ENCODE measurements at places on chromosomes 3 and 15.
A peak's percentile ranks its signal among the peaks of the same experiment; 100 is the strongest.

GRCh38 chr3:139586420-139587017, 47.0 kb upstream of the RBP1 start:
- no peak for DNase-seq

DNA sequence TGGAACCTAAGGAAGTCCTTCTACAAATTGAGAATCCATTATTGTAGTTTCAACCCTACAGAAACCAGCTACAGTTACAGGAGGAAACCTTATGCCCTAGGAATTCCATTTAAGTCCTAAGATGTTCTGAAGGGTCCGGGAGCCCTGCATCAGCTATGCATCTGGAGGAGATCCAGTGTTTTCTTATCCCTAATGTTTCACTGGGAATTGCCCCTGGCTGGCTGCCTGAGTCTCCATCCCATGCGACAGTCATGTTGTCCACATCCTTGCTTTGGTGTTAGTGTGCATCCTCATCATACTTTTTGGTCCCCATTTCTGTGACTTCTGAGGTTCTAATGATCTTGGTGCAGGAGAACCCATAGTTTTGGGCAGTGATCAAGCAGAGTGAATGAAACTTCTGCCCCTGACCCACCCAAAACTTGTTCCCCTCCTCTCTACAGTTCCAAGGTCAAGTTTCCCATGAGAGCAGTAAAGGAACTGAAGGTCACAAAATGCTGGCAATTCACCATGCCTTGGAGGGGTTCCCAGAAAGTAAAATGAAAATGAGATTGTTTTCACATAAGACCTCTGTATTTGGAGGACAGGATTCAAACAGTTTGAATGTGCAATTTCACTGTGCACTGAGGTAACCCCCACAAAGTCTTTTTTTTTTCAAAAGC, 121.9 kb upstream of the PHLDB2 start:
- DNase-seq: no peak

- DNase-seq: no peak
These were observed 3.7 kb downstream of the MDFIC2 start for GRCh38 chr3:70308760-70309159.

DNA sequence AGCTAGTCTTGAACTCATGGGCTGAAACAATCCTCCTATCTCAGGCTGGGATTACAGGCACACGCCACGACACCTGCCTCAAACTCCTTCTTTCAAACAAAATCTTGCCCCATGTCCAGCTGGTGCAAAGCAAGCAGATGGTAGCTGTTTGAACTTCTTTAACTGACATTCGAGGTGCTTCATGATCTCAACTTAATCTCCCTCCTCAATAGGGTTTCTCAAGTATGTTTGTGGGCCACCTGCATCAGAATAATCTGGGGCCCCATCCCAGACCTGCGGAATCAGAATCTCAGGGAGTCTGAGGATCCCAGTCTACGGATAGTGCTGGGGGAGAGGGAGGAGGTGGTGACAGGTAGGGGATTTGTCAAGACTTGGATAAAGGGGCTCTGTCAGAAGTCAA, 20.9 kb upstream of the TRH start:
- DNase-seq: no peak

DNA sequence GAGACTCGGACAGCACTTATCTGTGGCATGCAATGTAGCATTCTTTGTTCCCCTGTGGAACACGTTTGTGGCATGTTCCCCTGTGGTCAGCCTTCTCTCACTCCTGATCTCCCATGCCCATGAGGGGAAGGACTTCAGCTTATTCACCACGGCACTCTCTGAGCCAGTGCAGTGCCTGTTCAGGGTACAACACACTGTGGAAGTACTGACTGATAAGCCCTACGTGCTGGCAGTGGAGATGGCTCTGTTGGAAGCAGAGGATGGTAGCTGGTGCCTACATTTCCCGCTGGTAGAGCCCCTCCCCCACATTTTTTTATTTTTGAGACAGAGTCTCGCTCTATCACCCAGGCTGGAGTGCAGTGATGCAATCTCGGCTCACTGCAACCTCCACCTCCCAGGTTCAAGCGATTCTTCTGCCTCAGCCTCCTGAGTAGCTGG, 43.5 kb upstream of the ETV5 start:
- no peak for DNase-seq

DNA sequence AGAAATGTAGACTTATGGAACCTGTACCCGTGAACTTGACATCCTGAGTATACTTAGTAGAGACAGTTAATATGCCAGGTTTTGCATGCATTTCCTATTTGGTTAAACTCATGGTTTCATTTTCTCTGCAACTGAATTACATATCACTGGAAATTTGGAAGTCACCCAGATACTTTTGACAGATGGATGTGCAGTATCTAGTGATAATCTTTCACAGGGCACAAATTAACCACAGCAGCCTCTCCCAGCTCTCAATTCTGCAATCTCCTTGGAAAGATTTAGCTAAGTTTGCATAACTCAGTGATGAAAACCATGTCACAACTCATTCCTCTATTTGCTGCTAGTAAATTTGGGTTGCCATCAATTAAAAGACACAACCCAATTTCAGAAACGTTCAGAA, 162.3 kb upstream of the TPM1 start:
- DNase-seq: no peak

DNA sequence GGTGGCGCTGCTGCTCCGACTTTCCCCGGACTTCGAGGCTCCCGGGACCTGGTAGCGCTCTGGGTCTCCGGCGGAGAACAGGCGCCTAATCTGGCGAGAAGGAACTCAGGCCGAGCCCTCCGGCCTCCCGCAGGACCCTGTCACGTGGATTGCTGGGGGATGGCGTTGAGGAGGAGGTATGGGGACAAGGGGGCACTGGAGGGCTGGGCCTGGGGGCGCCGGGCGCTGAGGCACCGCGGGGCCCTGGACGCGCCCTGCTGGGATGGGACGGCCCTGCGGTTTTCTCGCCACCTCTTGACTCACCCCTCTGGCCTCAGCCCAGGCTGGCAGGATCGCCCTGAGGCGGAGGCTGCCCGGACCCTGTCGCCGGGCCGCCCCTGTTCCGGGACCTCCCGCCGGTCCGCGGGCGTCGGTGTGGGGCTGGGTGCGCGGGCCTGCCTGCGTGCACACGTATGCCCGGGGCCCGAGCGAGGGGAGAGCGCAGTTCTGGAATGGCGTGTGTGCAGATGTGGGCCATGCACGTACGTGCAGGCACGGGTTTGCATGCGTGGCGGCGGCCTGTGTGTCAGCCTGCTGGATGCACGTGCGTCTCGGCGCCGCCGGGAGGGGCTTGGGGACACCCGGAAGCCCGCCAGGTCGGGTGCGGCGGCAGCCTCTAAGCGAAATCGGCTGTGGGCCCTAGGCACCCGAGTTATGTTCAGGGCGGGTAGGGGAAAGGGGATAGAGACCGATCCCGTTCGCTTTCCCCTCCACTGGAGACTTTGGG, 752 bp downstream of the C15orf39 start:
- peak; percentile 64 for DNase-seq

- DNase-seq: no peak
These were observed 462 bp downstream of the EDEM1 start for GRCh38 chr3:5187920-5188418.

DNA sequence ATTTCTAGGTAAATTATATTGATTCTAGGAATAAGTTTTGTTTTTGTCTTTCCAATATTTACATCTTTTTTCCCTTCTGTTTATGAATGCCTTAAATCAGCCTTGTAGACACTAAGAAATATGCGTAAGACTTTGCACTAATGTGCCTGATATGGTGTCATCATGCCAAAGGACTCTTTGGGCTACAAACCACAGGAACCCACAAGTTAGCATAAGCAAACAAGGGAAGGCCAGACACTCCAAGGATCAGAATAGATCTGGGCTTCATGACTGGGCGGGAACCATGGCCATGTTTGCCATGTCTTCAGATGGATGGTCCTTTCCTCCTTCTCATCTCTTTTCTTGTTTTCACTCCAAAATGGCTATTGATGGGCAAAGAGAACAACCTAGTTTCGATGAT, 242.2 kb upstream of the CHRNA7 start:
- no peak for DNase-seq

DNA sequence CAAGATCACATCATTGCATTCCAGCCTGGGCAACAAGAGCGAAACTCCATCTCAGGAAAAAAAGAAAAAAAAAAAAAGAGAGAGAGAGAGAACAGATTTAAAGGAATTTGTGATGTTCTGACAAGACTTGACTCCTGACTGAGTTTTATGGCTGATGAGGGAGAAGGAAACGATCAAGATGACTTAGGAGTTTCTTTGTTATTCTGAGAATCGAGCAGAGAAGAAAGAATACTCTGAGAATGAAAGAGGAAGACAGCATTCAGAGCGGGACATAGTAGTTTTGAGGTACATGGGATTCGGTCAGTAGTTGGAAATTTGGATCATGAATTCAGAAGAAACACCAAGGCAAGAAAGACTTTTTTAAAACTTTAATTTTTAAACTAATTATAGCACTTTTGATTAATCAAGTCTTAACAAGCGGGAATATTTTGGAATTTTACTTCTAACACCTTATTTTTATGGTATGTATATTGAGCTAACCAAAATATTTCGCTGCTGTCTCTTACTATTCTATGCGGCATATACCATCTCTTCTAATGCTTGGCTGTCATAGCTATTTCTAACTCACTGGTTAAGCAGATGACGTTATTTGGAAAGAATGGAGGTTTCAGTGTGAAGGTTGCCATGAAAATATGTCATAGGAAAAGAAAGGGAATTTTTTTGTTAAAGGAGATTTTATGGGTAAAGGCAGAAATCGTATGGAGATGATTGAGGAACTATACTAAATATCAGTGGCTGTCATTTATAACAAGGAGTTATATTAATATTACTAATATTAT, 644.1 kb downstream of the RBMS3 start:
- no peak for DNase-seq

- DNase-seq: no peak
These were observed 35.4 kb downstream of the SV2B start for GRCh38 chr15:91135201-91136130.

GRCh38 chr3:58171126-58171525, 39.6 kb downstream of the DNASE1L3 start:
- DNase-seq: no peak

DNA sequence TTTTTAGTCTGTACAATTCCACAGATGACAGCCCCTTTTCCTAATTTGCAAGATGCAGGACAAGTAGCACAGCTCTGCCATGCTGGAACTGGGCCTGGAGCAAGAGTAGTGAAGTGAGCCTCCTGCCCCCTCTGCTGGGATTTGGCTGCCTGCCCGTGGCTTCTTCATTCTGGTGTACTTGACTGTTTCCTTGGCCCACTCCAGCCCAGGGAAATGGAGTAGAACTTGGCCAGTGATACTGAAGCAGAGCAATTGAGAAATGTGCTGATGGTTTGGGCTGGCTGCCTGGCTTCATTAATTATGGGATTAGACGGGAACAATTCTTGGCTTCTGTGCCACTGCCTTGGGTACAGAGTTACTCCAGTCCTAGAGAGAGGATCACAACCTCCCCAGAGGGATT, 2.8 kb downstream of the GPD1L start:
- DNase-seq: no peak

DNA sequence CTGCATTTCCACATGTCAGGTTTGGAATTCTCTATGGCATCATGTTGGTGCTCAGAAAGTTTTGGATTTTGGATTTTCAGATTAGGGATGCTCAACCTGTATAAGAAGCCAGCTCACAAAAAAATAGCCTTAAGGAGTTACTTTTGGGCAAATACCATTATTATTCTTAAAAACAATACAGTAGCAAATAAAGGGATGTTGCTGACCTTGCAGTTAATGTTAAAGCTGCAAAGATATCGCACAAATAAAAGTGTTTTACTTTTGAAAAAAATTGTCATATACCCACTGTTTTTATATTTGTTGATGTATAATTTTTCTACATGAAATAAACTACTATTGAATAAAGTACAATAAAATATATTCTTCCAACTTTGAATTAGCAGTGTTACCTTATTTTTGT, 60.1 kb downstream of the LYSMD4 start:
- DNase-seq: no peak

DNA sequence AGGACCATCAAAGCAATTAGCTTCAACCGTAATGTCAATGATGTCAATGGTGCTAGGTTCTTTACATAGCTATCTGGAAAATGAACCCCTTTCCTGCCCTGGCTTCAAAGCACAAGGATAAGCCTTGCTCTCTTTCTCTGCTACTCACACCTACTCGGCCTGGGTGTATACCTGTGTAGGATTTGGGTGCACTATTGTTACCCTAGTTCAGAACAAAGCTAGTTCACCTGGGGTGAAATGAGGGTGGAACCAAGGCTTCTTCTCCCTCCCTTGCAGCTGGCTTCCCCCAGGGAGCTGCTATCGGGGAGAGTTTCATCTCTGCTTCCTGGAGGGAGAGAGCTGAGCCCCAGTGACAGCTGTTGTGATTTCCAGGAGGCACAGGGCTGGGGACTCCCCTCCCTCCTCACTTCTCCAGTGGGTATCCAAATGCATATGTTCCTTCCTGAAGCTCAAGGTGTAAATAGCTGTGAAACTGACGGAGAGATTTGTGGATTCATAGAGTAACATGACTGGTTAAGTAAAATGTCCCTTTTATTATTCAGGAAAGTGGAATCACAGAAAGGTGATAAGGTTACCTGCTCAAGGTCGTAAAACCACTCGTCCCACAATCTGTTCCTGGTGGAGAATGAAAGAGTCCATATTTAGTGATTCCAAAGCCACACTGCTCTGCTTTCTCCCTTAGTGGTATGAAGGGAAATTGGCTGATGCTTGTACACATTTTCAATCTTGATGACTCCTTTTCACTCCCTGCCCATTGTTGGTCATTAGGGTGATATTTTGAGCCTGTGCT, 11.8 kb upstream of the C3orf70 start:
- no peak for DNase-seq

DNA sequence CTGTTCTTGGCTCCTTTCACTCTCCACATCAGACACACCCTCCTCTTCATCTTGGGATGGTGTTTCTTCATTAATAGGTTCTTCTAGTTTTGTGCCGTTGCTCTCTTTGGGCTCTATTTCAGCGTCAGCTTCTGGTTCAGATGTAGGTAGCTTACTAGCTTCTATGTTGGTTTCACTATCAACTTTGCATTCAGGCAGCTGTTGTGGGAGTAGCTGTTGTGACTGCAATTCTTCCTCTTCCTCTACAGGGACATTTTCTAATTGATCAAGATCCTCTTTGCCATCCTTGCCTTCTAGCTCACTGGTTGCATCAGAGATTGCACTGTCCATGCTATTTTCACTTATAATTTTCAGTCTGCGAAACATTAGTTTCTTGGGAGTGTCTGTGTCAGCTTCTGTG, 80.1 kb downstream of the SETD2 start:
- DNase-seq: no peak

DNA sequence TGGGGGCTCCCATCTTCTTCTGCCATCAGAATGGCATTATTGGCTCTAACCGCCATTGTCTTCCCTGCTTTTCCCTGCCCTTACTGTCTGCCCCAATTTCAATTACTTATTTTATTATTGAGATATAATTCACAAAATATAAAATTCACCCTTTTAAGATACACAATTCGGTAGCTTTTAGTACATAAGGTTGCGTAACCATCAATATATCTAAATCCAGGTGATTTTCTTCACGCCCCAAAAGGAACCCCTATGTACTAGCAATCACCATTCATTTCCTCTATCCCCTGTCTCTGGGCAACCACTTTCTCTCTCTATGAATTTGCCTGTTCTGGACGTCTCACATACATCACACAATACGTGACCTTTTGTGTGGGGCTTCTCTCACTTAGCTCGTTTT, 18.0 kb downstream of the RBP2 start:
- DNase-seq: no peak

GRCh38 chr3:73461547-73461946, 163.2 kb downstream of the PDZRN3 start:
- DNase-seq: no peak

GRCh38 chr15:66066481-66066880, 187.1 kb downstream of the MEGF11 start:
- DNase-seq: no peak
